ENCODE measurements at places on chromosomes 3 and 15.

GRCh38 chr3:131326307-131326706 lies 55.3 kb upstream of the NUDT16 start:
- DNase-seq, result no peak

GRCh38 chr3:176005564-176005963 lies 1146.4 kb downstream of the NAALADL2 start:
- DNase-seq, result no peak

GRCh38 chr15:93001156-93001555 lies 87.9 kb downstream of the RGMA start:
- no peak for DNase-seq

- DNase-seq, result no peak
Measured at GRCh38 chr3:100105501-100105900, 8.8 kb downstream of the FILIP1L start.

- DNase-seq, result no peak
Measured at GRCh38 chr3:100288288-100288894, 27.6 kb downstream of the TBC1D23 start.

- DNase-seq, result no peak
Measured at GRCh38 chr3:58833491-58833890, 166.9 kb upstream of the FAM3D start.

GRCh38 chr3:119809249-119810017 lies 27.5 kb downstream of the NR1I2 start:
- DNase-seq, result no peak

DNA sequence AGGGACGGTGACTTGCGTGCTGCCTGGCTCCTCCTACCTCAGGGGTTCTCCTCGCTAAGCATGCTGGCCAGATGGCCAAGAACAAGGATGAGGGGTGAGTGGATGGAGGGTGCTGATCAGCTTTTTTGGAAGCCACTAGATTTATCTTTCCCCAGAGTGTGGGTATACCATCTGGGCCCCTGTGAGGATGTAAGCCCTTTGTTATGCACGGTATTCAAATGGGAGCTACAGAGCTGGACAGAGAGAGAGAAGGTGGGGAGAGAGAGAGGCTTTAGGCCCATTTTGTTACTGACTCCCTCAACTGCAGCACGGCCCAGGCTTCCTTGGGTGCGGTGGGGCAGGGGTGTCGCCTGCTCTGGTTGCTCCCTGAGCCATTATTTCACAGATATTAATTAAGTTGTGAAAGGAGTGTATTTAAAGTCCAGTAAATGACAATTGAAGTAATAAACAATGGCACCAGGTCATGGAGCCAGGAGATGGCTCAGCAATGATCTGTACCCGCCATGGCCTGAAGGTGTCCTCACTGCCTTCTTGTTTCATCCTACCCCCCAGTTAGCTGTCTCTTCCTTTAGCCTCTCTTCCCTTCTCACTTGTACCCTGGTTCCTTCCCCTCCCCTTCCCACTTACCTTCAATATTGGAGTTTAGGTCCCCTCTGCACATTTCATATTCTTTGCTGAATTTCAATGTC lies 158.0 kb downstream of the CLSTN2 start:
- no peak for DNase-seq

- peak; percentile 76 for DNase-seq
Measured at GRCh38 chr3:45226206-45226915, at the start of gene TMEM158. Gene TMEM158 (minus strand): TSS chr3:45226287. CDS start chr3:45226027, 260 bp downstream.

DNA sequence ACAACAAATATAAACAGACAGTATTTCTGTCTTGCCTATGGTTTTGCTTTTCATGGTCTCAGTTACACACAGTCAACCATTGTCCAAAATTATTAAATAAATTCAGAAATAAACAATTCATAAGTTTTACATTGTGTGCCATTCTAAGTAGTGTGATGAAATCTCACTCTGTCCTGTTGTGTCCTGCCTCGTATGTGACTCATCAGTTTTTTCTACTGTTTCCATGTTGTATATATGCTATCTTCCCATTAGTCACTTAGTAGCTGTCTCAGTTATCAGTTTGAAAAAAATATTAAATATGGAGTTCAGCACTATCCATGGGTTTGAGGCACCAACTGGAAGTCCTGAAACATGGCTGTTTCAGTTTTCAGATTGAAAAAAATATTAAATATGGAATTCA lies 282.4 kb upstream of the GRM7 start:
- no peak for DNase-seq

DNA sequence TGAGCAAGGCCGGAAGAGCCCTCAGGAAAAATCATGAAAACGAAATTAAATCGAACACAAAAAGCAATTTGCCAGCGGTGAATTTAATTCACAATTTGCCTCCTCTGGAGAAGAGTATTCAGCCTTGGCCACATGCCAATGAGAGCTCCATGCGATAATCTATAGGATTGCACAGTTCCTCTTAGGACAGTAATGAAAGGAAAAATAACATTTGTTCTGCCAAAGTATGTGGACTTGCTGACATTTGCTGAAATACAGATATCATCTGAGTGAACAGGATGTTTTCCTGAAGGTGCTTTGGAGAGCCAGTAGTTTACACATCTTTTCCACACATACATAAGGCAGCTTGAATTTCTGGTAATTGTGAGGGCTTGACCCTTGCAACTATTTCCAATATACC lies 188.6 kb upstream of the PDZRN3 start:
- DNase-seq, result no peak

DNA sequence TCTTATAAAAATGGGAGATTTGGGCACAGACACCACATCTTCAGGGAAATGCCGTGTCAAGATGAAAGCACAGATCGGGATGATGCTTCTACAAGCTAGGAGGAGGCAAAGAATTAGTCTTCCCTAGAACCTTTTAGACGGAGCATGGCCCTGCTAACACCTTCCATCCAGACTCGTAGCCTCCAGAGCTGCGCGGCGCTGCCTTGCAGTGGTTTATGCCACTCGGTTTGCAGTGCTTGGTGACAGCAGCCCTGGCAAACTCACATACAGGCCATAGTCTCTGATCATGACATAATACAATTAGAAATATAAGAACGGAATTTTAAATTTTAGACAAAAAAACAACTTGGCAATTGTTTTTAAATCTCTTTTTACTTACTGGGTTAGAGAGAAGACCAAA lies 37.1 kb upstream of the SLC41A3 start:
- no peak for DNase-seq

- DNase-seq, result no peak
Measured at GRCh38 chr15:87610366-87610765, 646.2 kb downstream of the NTRK3 start.

DNA sequence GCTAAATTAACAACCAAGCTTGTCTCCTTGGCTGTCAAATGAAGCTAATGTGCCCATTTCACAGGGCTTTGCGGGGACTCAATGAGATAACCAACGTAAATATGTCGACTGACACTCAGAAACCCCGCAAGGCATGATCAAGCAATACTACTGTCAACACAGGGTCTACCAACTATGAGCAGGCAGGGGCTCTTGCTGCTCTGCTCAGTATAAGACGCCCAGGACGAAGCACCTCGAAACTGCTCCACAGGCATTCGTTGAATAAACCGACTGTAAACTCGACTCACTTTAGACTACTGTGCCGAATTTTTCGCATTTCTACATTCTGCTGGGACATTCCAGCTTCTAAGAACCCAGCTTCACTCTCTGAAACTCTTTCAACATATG lies 55.0 kb downstream of the FEZF2 start:
- no peak for DNase-seq

DNA sequence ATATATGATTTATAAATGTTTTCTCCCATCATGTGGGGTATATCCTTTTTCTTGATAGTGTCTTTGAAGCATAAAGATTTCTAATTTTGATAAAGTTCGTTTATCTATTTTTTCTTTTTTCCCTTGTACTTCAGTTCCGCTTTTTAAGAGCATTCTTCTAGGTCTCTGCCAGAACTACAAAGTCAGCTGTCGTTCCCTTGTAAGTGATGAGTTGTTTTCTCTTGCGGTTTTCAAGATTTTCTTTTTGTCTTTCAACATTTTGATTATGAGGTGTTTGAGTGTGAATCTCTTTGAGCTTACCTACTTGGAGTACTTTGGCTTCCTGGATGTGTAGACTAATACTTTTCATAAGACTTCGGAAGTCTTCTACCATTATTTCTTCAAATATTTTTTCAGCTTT lies 9.3 kb upstream of the PRICKLE2 start:
- no peak for DNase-seq

GRCh38 chr3:40971191-40972168 lies 227.8 kb upstream of the CTNNB1 start:
- DNase-seq, result peak; percentile 84

GRCh38 chr3:33980252-33980651 lies 181.8 kb downstream of the PDCD6IP start:
- DNase-seq, result peak; percentile 8

- no peak for DNase-seq
Measured at GRCh38 chr3:103127098-103127630, 692.3 kb downstream of the ZPLD1 start.

DNA sequence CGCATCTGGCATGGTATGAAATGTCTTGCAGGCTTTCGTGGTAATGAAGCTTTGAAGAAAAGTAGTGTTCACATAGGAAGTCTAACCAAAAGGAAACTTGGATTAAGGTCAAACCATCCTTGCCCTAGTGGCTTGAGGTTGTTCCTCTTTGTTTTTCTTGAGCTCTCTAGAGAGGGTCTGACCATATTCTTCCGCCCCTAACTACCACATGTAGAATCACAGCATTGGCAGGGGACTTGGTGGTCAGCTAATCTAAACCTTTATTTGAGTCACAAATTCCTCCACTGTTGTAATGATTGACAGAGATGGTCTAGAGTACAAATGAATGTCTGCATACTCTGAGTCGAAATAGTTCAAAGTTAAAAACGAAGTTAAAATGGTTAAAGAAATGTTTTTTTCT lies 39.1 kb upstream of the PHLDB2 start:
- DNase-seq, result no peak

GRCh38 chr3:56764904-56765547 lies 36.7 kb downstream of the ARHGEF3 start:
- no peak for DNase-seq

DNA sequence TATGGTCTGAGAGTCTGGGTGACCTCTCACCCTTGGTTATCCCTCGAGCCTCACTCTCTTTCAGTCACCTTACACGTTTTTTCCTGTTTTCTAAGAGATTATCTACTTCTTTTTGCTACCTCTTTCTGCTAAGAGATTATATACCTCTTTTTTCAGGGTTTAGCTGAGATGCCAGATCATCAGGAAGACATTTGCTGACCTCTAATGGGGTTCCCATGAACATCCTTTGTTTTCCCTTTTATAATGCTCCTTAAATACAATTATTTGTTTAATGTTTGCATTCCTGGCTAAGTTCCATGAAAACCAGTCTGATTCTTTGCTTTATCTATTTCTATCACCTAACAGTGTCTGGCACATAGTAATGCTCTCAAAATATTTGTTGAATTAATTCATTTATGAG lies 39.6 kb downstream of the LEKR1 start:
- no peak for DNase-seq
